ENCODE measurements at places on chromosomes 1 and 21.

- DNase-seq: no peak
Observed at GRCh38 chr21:45788637-45789506, 145.3 kb downstream of the PCBP3 start.

GRCh38 chr1:166489670-166490436, 323.1 kb upstream of the FAM78B start:
- DNase-seq: peak; percentile 18

DNA sequence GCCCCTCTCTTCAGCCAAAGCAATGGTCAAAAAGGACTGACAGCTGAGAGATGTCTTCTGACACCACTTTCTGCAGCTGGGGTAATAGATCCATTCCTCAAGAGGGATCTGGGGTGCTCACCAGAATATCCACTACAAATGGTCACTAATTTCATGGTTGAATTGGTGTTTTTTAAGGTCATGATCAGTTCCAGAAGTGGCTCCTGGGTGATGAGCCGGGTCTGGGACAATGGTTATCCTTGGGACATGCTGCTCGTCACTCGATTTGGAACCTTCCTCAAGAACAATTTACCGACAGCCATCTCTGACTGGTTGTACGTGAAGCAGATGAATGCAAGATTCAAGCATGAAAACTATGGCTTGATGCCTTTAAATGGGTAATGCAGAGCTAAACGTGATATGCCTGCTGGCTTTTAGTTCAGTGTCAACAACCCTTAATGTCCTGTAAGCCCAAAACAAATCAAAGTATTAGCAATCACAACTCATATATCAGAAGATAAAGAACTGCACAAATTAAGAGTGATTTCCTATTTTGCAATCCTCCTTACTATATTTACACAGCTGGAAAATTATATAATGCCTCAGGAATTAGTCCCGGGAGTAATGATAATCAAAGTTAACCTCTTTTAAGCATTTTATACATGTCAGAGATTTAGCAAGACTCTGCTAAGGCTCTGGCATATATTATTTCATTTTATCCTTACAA, 20.1 kb downstream of the FMO3 start:
- DNase-seq: no peak

- no peak for DNase-seq
Observed at GRCh38 chr1:172002725-172003345, 161.5 kb downstream of the DNM3 start.

DNA sequence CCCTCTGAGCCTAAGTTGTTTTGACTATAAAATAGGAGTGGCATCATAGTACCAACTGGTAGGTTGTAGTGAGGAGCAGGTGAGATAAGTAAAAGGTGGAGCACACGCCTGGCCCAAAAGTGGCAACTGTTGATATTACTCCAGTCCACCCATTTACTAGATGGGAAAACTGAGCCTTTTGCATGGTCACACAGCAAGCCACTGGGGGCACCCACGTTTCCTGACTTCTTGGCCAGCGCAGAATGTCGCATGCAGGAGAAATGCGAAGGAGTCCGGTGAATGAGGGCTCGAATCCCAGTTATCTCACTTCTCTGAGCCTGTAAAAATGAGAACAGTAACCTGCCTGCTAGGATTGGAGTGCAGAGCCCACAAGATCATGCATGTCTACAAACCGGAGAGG, 20.8 kb downstream of the GRHL3 start:
- no peak for DNase-seq

DNA sequence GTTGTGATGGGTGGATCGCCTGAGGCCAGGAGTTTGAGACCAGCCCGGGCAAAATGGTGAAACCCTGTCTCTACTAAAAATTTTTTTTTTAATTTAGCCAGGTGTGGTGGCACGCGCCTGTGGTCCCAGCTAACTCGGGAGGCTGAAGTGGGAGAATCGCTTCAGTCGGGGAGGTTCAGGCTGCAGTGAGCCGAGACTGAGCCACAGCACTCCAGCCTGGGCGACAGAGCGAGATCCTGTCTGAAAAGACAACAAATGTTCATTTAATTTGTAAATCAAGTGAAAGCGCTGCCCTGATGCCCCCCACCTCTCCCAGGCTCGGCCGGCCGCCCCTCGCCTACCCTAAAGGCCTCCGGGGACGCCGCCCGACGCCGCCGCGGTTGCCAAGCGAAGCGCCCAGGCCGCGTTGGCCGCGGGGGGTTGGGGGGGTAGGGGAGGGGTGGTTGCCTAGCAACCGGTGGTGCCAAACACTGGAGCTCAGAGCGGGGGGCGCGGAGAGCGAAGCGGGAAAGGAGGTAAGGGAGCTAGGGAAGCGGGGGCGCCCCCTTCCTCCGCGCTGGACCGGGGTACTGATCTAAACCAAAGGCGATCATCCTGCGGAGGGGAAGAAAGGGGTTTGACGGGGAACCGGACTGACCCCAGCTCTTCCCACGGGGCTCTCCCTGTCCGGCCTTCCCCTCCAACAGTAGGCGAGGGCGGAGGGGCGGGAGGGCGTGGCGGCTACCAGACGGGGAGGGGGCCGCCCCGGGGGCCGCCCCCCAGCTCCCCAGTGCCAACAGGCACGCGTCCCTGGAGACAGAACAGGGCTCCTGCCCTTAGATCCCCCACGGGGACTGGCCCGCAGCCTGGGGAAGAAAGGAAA, at the start of gene TEKT2:
TEKT2 (plus strand) TSS at position 460 of the 862 bp plus-strand sequence. CDS start 828 bp downstream, outside the sequence.
- DNase-seq: no peak

DNA sequence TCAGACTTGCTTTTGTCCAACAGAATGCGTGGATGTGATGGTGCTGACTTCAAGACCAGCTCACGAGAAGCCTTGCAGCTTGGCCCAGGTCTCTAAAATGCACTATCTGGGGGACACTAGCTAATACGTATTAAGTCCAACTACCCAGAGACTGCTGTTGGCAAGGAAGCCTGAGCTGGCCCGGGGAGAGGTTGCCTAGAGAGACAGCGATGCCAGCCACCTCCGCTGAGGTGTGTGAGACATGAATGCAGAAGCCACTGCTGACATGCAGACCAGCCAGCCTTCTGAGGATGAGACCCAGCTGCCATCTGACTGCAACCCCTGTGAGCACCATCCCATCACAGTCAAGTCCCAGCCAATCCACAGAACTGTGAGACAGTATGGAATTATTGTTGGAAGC, 32.5 kb downstream of the THAP3 start:
- DNase-seq: no peak

DNA sequence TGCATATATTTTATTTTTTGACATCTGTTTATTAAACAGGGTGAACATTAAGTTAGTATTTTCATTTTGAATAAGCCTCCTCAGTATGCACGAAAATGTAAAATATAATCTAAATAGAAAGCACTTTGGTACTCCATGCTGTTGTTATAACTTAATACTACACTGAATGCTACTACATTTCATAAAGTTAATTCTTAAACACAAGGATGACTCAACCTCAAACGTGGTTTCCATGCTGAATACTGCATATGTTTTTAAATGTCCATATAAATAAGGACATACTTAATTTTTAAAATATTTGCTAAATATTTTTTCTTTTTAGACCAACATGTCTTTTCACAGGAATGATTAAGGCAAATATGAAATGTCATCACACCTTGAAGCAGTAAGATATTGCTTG, 83.9 kb downstream of the USP24 start:
- no peak for DNase-seq

- no peak for DNase-seq
Observed at GRCh38 chr1:235953801-235954200, 87.1 kb upstream of the LYST start.

DNA sequence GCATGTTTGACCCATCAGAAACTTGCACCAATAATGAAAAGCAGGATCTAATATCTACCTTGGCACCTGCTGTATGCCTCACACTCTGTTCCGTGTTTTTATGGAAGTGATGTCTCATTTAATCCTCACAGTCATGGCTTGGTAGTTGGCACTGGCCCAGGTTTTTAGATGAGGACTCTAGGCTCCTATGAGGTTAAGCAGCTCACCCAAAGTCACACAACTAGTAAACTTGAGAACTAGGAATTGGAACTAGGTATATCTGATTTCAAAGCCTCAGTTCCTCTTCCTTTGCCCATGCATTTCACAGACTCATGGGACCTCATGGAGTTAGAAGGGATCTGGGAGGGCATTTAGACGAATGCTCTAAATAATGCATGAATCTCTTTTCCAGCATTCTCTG, 21.3 kb upstream of the TARBP1 start:
- no peak for DNase-seq

DNA sequence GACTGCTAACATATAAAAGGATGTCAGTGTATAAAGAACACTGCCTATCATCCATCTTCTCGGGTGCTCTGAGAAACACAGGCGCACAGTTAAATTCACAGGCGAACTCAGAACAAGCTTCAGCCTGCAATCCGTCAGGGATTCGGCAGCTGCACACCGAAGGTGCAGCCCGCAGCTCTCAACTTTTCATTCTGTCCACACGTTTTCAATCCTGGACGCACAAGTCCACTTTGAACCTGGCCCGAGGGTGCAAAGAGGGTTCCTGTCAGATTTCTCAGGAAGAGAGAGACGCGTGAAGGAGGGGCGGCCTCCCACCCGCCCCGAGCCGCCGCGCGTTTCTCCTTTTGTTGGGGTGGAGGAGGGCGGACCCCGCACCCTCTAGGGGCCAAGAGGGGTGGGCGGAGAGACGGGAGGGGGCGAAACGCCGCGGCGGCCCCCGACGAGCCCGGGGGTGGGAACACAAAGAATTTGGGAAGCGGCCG, 724 bp downstream of the DOCK7 start:
- DNase-seq: no peak
